Endodermal cell (in vitro differentiated cells): ENCODE measurements at places on chromosomes 11 and 22. TPM values are rescaled to one million over a fixed set of nuclear protein-coding genes. Genes with fewer than 3 reads are reported as not detected.

DNA sequence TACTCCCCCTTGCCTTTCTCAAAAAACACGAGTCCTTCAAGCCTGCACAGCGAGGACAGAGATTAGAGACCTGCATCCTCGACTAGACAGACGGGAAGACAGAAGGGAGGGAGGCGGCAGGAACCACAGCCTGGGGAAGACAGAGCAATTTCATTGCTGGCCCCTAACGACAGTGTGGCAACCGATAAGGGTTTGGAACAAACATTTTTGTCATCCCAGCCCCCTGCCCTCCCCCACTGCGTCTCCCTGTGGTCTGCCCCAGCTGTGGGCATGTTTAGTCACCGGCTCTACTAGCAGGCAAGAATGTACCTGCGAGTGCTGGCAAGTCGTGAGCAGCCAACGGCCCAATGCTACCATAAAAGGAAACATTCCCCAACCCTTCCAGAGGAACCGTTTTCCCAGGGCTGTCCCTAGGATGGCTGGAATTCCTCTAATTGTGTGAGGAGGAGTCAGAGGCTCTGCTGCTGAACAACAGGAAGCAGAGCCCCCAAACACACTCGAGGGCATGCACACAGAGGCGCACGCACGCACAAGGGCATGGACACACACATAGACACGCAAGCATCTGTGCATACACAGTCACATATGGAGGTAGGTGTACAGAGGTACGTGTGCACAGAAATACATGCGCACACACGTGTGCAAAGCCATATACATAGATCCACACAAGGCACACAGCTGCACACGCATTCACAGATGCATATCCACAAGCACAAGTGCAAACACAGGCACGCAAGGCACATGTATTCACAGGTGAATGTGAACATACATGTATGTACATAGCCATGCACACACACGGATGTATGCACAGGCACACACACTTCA, 58.3 kb downstream of the MYH9 start:
- peaks cover 47% of the 10 kb centered on the region for H3K4me1 ChIP-seq
- H3K36me3 ChIP-seq, result peaks cover 93% of the 10 kb centered on the region
- peak overlapping the region; percentile 54 for H3K4me3 ChIP-seq
- H3K27me3 ChIP-seq, result no peaks in the 10 kb centered on the region
- DNase-seq, result peak; percentile 97

DNA sequence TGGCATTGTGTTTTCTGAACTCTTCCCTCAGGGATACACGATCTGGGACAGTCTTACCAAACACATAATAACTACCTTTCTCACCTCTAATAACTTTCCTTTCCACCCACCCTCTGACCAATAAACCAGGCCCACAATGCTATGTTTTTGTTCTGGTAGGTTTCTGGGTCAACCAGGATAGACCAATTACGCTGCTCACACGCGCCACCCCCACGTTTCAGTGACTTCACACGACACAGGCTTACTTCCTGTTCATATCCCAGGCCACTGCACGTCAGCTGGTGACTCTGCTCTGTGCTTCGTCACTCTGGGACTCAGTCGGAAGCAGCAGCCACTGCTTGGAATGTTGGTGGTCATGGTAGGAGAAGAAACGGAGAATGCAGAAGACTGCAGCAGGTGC, 2.5 kb downstream of the KRTAP5-4 start:
- no peak overlapping the region for H3K4me3 ChIP-seq
- no peak overlapping the region for H3K27ac ChIP-seq
- H3K4me1 ChIP-seq, result no peaks in the 10 kb centered on the region
- H3K27me3 ChIP-seq, result peaks cover 4% of the 10 kb centered on the region
- DNase-seq, result no peak
- H3K36me3 ChIP-seq, result no peaks in the 10 kb centered on the region

DNA sequence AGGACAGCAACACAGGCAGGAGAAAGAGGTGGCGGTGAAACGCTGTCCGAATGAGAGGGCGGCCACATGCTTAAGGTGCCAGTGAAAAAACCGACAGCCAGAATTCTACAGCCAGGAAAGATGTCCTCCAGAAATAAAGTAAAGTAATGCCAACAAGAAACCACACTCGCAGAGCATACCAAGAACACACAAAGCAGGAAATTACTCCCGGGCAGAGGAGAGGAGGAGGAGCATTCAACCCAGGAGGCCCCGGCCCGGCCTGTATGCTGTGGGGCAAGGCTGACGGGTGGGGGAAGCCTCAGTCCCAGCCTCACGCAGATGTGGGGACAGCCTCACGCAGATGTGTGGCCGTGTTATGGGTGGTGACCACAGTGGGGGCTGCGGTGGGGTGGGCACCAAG, 28.0 kb downstream of the CHID1 start:
- H3K4me3 ChIP-seq, result no peak overlapping the region
- H3K4me1 ChIP-seq, result no peaks in the 10 kb centered on the region
- no peak overlapping the region for H3K27ac ChIP-seq
- no peak for DNase-seq

DNA sequence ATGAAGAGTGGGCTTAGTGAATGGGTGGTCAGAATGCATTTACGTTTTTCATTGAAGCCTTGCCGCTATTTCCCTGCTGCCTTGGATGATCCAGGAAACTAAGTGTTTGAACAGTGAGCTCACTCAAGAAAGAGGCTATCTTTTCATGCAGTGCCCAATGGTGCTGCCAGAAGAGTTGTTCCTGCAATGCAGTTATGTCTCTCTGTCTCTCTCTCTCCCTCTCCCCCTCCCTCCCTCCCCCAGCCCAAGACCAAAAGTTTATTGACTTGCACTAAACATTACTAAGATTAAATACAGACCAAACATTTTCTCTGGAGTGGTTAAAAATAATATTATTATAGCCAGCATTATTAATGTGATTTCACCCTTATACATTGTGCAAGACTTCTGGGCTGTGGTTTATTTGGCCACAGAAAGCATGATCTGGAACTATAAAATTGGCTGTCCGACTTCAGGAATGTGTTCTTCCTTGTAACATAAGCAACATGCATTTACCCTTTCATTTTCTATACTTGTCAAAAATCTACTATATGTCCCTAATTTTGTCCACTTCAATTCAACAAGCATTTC, 6.6 kb upstream of the FUT4 start:
- peaks cover 18% of the 10 kb centered on the region for H3K27me3 ChIP-seq
- H3K27ac ChIP-seq, result no peak overlapping the region
- no peak for DNase-seq

DNA sequence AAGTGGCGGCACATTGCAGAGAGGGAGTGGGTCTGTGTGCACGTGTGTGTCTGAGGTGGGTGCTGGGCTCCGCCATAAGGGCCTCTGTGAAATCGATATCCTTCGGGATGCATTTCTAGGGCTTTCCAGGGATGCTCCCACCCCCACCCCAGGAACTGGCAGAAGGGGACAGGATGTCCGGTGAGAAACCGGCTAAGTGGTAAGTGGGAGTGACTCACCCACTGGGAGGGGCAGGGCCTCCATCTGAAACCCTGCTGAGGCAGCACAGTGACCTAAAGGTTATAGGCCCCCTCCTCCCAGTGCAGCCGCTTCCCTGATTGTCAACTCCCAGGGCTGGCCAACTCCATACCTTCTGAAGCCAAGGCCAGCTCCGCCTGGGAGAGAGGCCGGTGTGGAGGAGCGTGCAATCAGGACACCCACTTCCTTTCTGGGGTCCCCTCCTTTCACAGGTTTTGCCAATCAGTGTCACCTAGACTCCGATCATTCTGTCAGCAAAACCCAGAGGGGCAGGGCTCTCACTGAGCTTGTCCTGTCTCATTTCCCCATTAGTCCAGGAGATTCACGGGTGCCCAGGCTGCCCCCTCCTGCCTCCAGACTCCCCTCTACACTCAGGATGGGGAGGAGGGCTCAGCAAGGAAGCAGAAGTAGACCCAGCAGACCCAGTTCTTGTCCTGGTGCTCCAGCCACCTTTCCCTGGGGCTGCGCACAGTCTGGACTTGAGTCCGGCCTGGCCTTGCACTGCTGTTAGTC, 44.5 kb downstream of the NECTIN1 start:
- H3K4me3 ChIP-seq, result no peak overlapping the region
- H3K4me1 ChIP-seq, result peaks cover 15% of the 10 kb centered on the region

DNA sequence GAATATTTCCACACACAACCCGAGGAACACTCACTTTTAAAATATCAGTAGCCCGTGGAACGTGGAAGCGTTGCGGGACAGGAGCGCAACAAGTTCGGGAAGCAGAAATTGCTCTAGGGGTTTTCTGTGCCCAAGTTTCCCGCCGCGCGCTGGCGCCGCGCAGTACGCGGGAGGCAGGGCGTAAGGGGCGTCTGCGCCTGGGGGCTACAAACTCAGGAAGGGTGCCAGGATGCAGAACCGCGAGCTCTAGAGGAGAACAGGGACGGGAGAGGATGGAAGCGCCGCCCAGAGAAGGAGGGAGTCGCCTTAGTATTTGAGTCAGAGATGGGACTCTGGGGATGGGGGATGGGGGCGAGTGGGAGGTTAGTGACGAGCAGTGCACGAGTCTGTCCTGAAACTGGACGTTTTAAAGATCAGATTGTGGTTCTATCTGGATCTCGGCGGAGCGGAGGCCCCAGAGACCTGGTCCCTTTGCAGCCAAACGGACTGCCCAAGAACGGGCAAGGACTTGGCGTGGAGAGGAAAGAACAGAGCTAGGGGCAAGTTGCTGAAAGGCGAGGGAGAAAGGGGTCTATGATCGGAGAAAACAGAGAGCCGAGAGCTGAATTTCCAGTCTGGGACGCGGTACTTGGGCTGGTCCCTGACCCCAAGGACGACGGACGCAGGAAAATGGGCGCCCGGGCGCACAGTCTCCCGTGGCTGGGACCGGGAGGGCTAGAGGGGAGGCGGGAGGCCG, 4.7 kb downstream of the BSX start:
- H3K27me3 ChIP-seq, result peaks cover 98% of the 10 kb centered on the region
- peak overlapping the region; percentile 66 for H3K4me3 ChIP-seq
- H3K4me1 ChIP-seq, result no peaks in the 10 kb centered on the region
- DNase-seq, result peak; percentile 87
- no peaks in the 10 kb centered on the region for H3K36me3 ChIP-seq

- DNase-seq, result peak; percentile 12
- H3K4me1 ChIP-seq, result no peaks in the 10 kb centered on the region
- H3K4me3 ChIP-seq, result no peak overlapping the region
- H3K36me3 ChIP-seq, result no peaks in the 10 kb centered on the region
These were observed 40.0 kb upstream of the SEPTIN5 start for GRCh38 chr22:19674129-19674928.

DNA sequence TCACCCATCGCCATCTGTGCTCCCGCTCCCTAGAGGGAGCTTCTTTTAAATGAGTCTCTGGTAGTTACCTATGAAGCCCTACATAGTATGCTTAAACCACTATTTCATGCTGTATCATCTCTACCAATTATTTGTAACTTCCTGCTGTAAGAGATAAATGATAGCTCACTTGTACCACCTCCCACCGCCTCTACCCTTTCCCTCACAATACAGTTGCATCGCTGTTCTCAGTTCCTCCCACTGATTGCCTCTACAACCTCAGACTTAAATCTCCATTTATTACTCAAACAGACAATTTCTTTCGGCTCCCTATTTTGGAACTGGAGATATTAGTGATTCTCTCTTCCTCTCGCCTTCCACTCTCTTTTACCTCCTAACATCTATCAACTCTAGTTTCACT, 222.9 kb upstream of the ZC3H12C start:
- H3K27me3 ChIP-seq, result no peaks in the 10 kb centered on the region
- DNase-seq, result no peak
- H3K4me1 ChIP-seq, result peaks cover 10% of the 10 kb centered on the region
- H3K4me3 ChIP-seq, result no peak overlapping the region

DNA sequence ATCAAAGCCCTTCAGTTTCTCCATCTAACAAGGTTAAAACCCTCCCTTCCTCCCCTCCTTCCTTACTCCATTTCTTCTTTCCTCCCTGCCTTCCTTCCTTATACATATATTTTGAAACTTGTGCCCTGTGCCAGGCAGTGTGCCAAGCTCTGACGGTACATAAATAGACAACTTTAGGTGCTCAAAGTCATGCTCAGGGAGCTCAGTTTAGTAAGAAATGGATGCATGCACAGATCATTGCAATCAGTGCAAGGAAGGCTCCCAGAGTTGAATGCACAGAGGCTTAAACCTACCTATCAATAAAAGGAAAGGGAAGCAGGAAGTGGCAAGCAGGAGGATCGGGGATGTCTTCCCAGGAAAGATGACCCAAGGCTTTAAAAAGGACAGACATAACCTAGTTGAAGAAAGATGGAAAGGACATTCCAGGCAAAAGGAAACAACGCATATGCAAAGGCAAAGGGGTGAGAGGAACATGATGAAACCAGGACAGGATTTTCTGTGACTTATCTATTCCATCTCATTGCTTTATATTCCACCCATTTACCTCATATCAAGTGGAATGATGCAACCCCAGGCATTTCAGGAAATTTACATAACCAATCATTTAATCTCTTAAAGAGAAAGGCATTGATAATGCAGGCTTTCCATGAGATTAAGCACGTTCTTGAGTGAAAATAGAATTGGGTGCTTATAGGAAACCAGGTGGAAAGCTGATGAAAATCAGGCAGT, 13.2 kb downstream of the FZD4 start:
- H3K4me3 ChIP-seq, result no peak overlapping the region
- no peak for DNase-seq
- H3K36me3 ChIP-seq, result peaks cover 31% of the 10 kb centered on the region

CD3E gene
- total RNA-seq, result 0.20 and 0.29 TPM in 2 replicates

NAV2 gene
- 42.0 and 42.4 TPM in 2 replicates for total RNA-seq
